ENCODE measurements at places on chromosomes 7 and 10. TPM values are rescaled to one million over a fixed set of nuclear protein-coding genes. Genes with fewer than 3 reads are reported as not detected.

The MBLAC1 gene
- total RNA-seq = 1.6 TPM

The CDC14C gene
- not detected for total RNA-seq

The RBP4 gene
- not detected for total RNA-seq

- DNase-seq = no peak
These were observed 26.7 kb upstream of the FGFR2 start for GRCh38 chr10:121624836-121625486.

GRCh38 chr10:122561212-122561611 is 658 bp downstream of the DMBT1 start:
- DNase-seq = no peak

- no peak for DNase-seq
These were observed 723.5 kb downstream of the GRM8 start for GRCh38 chr7:126529254-126529653.

DNA sequence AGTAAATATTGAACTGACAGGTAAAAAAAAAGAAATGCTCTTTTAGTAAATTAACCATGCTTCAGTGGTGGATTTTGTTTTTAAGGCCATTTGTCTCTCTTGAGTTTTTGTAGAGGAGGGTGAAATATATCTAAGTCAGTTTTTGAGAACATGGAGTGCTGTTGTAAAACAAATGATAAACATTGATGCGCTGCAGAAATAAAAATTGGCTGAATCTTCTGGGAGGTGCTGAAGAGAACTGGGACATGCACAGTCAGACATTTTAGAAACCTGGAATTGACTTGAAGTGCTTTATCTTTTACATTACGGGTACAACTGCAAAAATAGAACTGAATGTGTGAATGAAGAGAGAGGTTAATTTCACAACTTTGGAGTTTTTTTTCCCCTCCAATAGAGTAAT is 203.0 kb upstream of the HDAC9 start:
- no peak for DNase-seq

- no peak for DNase-seq
These were observed 5.8 kb upstream of the CYP2C18 start for GRCh38 chr10:94677691-94678090.

GRCh38 chr7:80859272-80859970 is 59.4 kb downstream of the SEMA3C start:
- no peak for DNase-seq

- DNase-seq = no peak
These were observed 31.1 kb downstream of the PLXDC2 start for GRCh38 chr10:19847321-19847720.

DNA sequence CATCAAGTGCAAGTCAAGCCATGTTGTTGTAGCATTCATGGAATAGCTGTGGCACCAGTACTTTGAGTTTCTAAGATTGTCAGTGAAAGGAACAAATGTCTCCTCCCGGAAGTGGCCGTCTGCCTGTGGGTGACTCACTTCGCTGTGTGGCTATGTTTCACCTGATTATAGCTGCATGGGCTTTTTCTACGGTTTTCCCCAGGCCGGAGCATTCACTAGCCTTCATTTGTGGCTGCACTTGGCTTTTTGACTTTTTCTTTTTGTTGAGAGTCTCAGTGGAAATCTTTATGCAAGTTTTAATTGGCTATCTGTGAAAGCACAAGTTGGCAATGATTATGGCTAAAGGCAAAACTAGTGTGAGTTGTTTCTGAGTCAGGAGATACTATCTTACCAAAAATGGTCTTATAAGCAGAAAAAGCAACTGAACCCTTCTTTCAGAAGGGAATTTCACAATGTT is 35.0 kb downstream of the SRI start:
- DNase-seq = peak; percentile 19

DNA sequence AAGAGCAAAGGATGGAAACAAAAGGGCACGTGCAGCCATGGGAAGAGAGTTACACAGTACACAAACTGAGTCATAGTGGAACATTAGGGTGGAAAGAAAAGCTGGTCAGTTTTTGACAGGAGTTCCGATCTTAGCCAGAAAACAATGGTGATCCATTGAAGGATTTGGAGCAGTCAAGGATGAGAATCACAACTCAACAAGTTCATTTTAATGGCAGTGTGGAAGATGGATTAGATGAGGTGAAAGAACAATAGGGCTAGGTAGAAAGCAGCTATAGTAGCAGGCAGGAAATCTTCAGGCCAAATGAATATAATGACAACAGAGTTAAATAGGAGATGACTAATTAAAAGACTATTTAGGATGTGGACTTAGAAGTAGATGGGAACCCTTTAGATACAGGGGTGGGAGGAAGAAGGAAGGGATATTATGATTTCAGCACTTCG is 136.3 kb downstream of the DOCK4 start:
- DNase-seq = no peak

- DNase-seq = no peak
These were observed 120.7 kb upstream of the EEPD1 start for GRCh38 chr7:36032361-36032818.
